ENCODE measurements at places on chromosomes 3 and 15. TPM values are rescaled to one million over a fixed set of nuclear protein-coding genes. Genes with fewer than 3 reads are reported as not detected.

The ASB14 gene
- not detected for total RNA-seq

GRCh38 chr15:41659855-41660234 lies 360 bp upstream of the MGA start:
- H3K36me3 ChIP-seq = no peaks in the 10 kb centered on the region
- H3K4me3 ChIP-seq = peak overlapping the region; percentile 34
- H3K4me1 ChIP-seq = peaks cover 4% of the 10 kb centered on the region
- H3K27me3 ChIP-seq = no peaks in the 10 kb centered on the region
- H3K27ac ChIP-seq = peak overlapping the region; percentile 63
- DNase-seq = no peak

GRCh38 chr3:182007441-182007840 lies 295.7 kb downstream of the SOX2 start:
- H3K27me3 ChIP-seq = no peaks in the 10 kb centered on the region
- DNase-seq = no peak
- H3K36me3 ChIP-seq = no peaks in the 10 kb centered on the region
- H3K4me3 ChIP-seq = no peak overlapping the region
- H3K4me1 ChIP-seq = no peaks in the 10 kb centered on the region

GRCh38 chr3:149055575-149055974 lies 30.8 kb downstream of the HLTF start:
- no peak for DNase-seq
- H3K4me1 ChIP-seq = no peaks in the 10 kb centered on the region
- H3K27me3 ChIP-seq = no peaks in the 10 kb centered on the region
- H3K36me3 ChIP-seq = peaks cover 18% of the 10 kb centered on the region
- H3K27ac ChIP-seq = no peak overlapping the region
- no peak overlapping the region for H3K4me3 ChIP-seq

The GOLGA8S gene
- under 0.01 TPM for total RNA-seq

GRCh38 chr15:40342416-40343320 lies 1.9 kb upstream of the CCDC9B start:
- no peaks in the 10 kb centered on the region for H3K27me3 ChIP-seq
- peak overlapping the region; percentile 85 for H3K27ac ChIP-seq
- H3K4me3 ChIP-seq = no peak overlapping the region
- peaks cover 6% of the 10 kb centered on the region for H3K36me3 ChIP-seq
- H3K4me1 ChIP-seq = peaks cover 39% of the 10 kb centered on the region
- peak; percentile 85 for DNase-seq

All from IMR-90 (cell line).